ENCODE measurements at places on chromosomes 6 and 20. TPM values are rescaled to one million over a fixed set of nuclear protein-coding genes. Genes with fewer than 3 reads are reported as not detected.

Gene CCNC
- 55.5 TPM for total RNA-seq

DNA sequence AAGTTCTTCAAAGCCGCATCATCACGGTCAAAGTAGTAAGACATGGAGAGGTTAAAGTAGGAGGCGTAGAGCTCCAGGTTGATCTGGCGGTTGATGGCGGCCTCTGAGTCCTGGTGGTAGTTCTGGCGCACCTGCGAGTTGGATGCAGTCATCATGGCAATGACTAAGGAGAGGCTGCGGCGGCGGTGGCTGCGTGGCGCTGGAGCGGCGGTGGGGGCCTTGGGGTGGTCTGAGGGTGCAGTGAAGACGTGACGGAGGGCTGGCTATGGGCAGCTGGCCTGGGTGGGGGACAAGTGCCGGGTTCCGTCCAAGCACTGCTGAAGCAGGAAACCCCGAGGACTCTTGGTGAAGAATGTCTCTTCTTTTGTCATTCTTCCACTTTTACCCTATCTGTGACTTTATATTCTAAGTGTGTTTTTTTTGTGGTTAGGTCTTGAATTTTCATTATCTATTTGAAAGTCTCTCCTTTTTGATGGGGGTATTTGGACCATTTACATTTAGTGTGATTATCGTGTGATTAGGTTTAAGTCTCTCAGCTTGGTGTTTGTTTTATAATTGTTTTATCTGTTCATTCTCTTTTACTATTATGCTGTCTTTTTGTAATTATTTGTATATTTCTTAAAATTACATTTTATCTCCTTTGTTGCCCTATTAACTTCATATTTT is 94.6 kb downstream of the TFAP2B start:
- no peaks in the 10 kb centered on the region for H3K4me1 ChIP-seq
- H3K36me3 ChIP-seq = peaks cover 3% of the 10 kb centered on the region
- DNase-seq = no peak

DNA sequence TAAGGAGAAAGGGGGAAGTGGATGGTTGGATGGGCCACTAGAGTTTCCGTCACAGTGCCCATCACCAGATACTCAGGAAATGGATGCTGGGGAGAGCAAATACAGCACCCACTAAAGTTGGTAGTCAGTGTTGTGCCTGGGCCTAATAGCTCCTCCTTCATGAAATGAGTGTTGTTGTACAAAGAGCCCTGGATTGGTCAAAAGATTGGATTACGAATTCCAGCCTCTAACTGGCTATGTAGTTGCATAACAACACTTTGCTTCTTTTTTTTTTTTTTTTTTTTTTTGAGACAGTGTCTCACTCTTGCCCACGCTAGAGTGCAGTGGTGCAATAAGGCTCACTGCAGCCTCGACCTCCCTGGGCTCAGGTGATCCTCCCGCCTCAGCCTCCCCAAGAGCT is 27.4 kb downstream of the KCNG1 start:
- peaks cover 14% of the 10 kb centered on the region for H3K4me1 ChIP-seq
- no peak overlapping the region for H3K4me3 ChIP-seq
- no peaks in the 10 kb centered on the region for H3K27me3 ChIP-seq
- H3K27ac ChIP-seq = no peak overlapping the region
- no peaks in the 10 kb centered on the region for H3K36me3 ChIP-seq
- DNase-seq = no peak

- no peak overlapping the region for H3K27ac ChIP-seq
- no peak for DNase-seq
- no peaks in the 10 kb centered on the region for H3K4me1 ChIP-seq
- H3K27me3 ChIP-seq = no peaks in the 10 kb centered on the region
- H3K4me3 ChIP-seq = no peak overlapping the region
Measured at GRCh38 chr6:161482517-161482858, 208.6 kb upstream of the AGPAT4 start.

- DNase-seq = no peak
- no peak overlapping the region for H3K4me3 ChIP-seq
- no peaks in the 10 kb centered on the region for H3K36me3 ChIP-seq
- peaks cover 68% of the 10 kb centered on the region for H3K27me3 ChIP-seq
- H3K4me1 ChIP-seq = peaks cover 17% of the 10 kb centered on the region
Measured at GRCh38 chr6:84417260-84417659, 189.8 kb upstream of the CEP162 start.

GRCh38 chr6:166515072-166515810 is 71.2 kb downstream of the RAMACL start:
- no peaks in the 10 kb centered on the region for H3K4me1 ChIP-seq
- DNase-seq = no peak
- H3K27me3 ChIP-seq = no peaks in the 10 kb centered on the region
- H3K27ac ChIP-seq = no peak overlapping the region
- no peak overlapping the region for H3K4me3 ChIP-seq

GRCh38 chr6:30720738-30721197 is 616 bp downstream of the TUBB start:
- peaks cover 59% of the 10 kb centered on the region for H3K4me1 ChIP-seq
- no peaks in the 10 kb centered on the region for H3K27me3 ChIP-seq
- DNase-seq = peak; percentile 58
- peak overlapping the region; percentile 98 for H3K4me3 ChIP-seq

GRCh38 chr6:145530454-145530853 is 204.9 kb downstream of the EPM2A start:
- H3K27me3 ChIP-seq = peaks cover 18% of the 10 kb centered on the region
- no peaks in the 10 kb centered on the region for H3K4me1 ChIP-seq
- no peak overlapping the region for H3K4me3 ChIP-seq
- DNase-seq = no peak
- no peak overlapping the region for H3K27ac ChIP-seq

GRCh38 chr6:138467901-138468300 is 31.4 kb downstream of the NHSL1 start:
- peaks cover 49% of the 10 kb centered on the region for H3K36me3 ChIP-seq
- peak overlapping the region; percentile 47 for H3K27ac ChIP-seq
- no peak overlapping the region for H3K4me3 ChIP-seq
- H3K4me1 ChIP-seq = peaks cover 5% of the 10 kb centered on the region
- no peak for DNase-seq

- H3K27me3 ChIP-seq = peaks cover 72% of the 10 kb centered on the region
- H3K4me3 ChIP-seq = no peak overlapping the region
- H3K36me3 ChIP-seq = no peaks in the 10 kb centered on the region
- no peak for DNase-seq
- no peaks in the 10 kb centered on the region for H3K4me1 ChIP-seq
Measured at GRCh38 chr20:2616634-2617033, 35.8 kb upstream of the NOP56 start.

DNA sequence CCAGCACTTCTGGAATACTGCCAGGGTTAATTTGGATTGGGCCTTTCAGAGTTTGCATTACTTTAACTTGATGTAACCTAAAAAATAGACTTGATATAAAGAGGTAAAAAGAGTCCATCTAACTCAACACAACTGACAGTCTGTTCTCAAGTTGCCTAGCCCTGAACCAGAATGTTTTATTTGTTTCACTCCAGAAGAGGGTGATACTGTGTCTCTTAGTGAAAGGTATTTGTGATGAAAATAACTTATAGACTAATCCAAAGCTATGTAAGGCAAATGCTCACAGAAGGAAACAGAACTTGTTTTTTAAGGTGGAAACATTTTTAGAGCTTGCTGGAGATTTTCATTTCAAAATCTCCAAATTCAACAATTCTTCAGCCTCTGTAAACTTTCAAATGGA is 469.1 kb upstream of the RUNX2 start:
- peak overlapping the region; percentile 71 for H3K27ac ChIP-seq
- peaks cover 6% of the 10 kb centered on the region for H3K36me3 ChIP-seq
- DNase-seq = no peak
- H3K27me3 ChIP-seq = no peaks in the 10 kb centered on the region
